Occipital lobe (tissue), 3 donors: ENCODE measurements at places on chromosomes 5 and 9. TPM values are rescaled to one million over a fixed set of nuclear protein-coding genes. Genes with fewer than 3 reads are reported as not detected.
A peak's percentile ranks its signal among the peaks of the same experiment; 100 is the strongest.

MYORG gene
- total RNA-seq: 4.7 TPM

YIPF5 gene
- 81.7 TPM for total RNA-seq

ARPC5L gene
- total RNA-seq: 10.1 TPM

ALDH1A1 gene
- total RNA-seq: 1.4 TPM

DNA sequence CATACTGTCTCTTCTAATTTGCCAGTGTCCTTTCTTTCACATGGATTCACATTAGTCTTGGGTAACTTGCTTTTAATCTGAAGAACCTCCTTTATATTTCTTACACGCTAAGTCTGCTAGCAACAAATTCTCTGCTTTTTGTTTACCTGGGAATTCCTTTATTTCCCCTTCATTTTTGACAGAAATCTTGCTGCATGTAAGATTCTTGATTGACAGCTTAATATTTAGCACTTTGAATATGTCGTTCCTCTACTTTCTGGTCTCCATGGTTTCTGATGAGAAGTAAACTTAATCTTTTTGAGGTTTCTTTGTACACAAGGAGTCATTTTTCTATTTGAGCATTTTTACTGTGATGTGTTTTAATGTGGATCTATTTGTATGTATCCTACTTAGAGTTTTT, 6.2 kb upstream of the PTPDC1 start:
- no peak for DNase-seq

DNA sequence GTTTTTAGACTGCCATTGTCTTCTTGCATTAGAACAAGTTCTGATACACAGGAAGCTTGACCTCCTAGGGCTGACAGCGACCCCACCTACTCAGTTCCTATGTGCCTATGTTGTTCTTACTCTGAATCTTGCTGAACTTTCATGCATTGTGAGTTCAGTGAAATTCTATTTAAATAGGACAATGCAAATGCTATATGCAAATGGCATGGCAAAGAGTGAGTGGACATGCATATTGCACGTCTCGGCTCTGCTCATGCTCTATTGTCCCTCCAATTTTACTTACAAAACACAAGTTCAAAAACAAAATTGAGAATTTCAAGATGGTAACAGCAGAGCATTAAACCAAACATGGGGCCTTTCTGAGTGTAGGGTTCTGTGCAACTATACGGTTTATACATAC, 5.3 kb upstream of the DCP2 start:
- no peak for DNase-seq

GRCh38 chr9:79565245-79565644, 6.5 kb upstream of the TLE4 start:
- DNase-seq: no peak

DNA sequence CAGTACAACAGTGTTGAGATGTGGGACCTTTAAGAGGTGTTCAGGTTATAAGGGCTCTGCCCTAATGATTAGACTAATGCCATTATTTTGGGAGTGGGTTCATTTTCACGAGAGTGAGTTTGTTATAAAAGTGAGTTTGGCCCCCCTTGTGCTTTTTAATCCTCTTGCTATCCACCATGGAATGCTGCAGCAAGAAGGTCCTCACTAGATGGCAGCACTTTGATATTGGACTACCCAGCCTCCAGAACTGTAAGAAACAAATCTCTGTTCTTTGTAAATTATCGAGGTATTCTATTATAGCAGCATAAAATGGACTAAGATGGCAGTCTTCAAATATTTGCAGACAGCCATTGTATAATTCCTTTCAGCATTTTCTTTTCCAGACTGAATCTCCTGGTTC, 212.4 kb downstream of the LRRC70 start:
- DNase-seq: no peak

- peak; percentile 5 for DNase-seq
Measured at GRCh38 chr5:102666164-102666946, 88.8 kb upstream of the PAM start.

GRCh38 chr5:160475864-160476438, 54.3 kb downstream of the PTTG1 start:
- DNase-seq: no peak

DNA sequence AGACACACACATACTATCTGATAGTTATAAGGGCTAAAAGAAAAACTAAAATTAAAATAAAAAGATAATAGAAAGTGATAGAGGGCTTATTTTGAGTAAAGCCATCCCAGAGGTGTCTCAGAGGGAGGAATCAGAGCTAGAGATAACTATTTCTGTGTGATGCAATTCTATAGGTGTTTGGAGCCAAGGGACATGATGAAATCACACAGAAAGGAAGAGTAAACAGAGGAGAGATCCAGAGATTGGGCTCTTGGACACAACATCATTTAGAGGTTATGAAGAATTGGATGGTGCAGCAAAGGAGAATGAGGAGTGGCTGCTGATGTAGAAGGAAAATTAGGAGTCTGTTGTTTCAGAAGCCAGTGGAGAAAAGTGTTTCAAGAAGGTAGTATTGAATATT, 393.5 kb downstream of the DIRAS2 start:
- DNase-seq: no peak

GRCh38 chr5:140925806-140926442, at the start of gene PCDHAC1:
TSS of gene PCDHAC1 (plus strand) at chr5:140926299. CDS start at chr5:140926893, 594 bp downstream.
- DNase-seq: no peak

DNA sequence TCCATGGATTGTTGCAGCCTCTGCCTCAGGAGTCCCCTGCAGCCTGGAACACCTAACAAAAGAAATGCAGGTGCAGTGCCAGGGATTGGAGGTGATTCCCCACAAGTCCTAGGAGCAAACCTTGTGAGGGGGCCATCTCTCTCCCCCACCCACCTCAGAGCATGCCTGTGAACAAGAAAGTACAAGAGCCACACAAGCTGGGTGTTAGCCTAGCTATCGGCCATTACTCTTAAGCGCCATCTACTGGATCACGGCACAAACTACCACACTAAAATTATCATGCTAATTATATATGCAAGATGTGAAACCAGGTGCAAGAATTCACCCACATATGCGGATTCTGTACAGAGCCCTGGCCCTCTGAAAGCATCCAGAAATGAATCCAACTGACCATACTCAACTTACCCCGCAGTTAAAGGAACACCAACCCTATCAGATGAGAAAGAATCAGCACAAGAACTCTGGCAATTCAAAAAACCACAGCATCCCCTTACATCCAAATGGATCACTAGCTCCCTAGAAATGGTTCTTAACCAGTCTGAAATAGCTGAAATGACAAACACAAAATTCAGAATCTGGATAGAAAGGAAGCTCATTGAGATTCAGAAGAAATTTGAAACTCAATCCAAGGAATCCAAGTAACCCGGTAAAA, 16.5 kb upstream of the PRSS3 start:
- DNase-seq: peak; percentile 29
